ENCODE measurements at places on chromosomes 16 and 17.

GRCh38 chr17:10198509-10199249 is at the start of gene GAS7:
Gene GAS7, minus strand, starts transcription at chr17:10198606.
- DNase-seq: peak; percentile 68

- no peak for DNase-seq
Measured at GRCh38 chr16:3590736-3591435, 13.7 kb upstream of the NLRC3 start.

DNA sequence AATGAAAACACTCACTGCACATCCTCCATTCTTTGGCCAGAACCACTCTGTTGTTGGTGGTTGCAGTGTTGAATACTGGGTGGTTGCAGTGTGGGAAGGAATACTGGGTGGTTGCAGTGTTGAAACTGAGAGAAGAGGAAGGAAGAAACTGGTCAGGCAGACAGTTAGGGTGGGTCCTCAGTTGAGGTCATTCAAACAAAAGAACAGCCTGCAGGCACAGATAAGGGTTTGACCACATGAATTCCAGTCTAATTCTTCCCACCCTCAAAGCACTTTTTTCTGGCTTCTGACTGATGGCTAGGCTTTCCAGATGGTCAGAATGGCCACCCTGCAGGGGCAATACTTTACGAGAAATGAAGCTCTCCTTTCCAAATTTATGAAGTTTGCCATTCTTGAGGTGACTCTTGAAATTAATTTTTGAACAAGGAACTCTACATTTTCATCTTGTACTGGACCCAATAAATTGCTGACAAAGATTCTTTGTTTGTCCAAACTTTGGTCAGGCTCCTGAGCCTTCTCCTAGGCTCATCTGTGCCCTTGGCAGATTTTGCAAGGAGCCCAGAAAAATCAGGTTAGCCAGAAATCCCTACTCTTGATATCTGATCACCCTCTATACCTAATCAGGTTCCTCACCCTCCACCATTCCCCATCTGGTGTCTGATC is 596.6 kb upstream of the CDH5 start:
- DNase-seq: no peak

DNA sequence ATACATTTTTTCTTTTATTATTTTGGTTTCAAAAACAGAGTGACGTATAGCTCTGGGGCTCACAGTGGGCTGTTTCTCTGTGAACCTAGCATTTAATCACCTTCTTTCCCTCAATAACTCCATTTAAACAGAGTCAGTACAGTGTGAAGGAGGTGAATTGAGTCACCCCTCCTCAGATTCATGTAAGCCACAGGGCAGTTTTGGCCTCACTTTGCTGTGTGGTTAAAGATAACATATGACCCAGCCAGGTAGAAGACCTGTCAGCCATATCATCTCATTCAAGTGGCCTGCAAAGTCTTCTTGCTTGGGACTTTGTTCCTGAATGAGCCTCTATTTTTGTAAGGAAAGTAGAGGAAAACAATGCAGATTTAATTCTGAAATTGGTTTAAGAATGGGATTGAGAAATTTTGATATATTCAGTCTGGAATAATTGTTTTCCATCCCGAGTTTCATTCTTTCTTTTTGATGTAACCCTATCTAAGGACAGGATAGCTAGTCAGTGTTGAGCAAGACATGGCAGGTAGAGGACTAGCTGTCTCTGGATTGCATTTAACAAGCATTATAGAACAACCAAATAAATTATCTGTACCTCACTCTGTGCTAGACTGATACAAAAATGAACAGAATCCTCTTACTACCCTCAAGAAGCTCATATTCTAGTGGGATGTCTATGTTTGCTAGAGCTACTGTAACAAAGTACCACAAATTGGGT is 13.1 kb downstream of the MAP2K6 start:
- no peak for DNase-seq

DNA sequence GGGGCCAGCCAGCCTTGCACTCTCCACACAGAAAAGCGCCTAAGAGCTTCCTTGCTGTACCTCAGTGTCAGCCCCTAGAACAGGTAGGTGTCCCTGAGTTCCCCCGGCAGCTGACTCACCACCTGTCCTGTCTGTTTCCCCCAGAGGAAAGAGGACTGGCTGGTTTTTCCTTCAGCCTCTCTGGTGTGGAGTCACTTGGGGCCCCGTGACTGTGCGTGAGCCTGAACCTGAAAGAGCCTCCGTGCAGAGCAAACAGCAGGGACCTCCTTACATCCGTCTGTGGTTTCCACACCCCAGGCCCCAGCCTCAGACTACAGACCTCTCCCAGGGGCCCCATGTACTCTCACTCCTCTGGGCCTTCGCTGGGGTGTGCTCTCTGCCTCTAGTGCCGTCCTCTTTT is 87.8 kb downstream of the GNAO1 start:
- DNase-seq: no peak

DNA sequence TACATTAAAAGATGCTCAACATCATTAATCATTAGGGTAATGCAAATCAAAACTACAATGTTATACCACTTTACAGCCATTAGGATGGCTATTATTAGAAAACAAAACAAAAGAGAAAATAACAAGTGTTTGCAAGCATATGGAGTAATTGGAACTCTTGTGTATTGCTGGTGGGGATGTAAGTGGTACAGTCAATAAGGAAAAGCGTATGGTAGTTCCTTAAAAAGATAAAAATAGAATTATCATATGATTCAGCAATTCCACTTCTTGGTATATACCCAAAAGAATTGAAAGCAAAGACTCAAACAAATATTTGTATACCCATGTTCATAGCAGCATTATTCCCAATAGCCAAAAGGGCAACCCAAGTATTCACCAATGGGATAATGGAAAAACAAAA is 1.4 kb upstream of the CAPNS2 start:
- DNase-seq: no peak

DNA sequence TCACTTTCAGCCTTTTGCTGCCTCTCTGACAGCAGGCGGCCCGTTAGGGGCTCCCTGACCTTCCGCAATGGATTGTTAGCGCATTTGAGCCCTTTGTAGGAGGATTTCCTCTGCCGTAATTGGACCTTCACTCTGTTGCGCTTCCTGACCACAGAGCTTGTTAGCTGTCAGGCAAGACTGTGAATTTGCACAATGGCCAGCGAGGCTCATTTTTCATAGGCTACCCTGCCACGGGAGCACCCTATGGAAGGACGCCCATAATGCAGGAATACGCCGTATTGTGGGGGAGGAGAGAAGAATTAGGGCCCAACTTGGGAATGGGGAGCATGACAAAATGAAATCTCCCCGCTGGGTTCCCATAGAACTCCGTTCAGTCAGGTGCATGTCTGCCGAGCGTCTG is 205.2 kb upstream of the NLRP1 start:
- no peak for DNase-seq

GRCh38 chr16:79599256-79599836 is 1.2 kb downstream of the MAF start:
- DNase-seq: peak; percentile 7

- DNase-seq: peak; percentile 70
Measured at GRCh38 chr17:47663912-47664623, 14.3 kb downstream of the KPNB1 start.

GRCh38 chr17:42608305-42609181 is 631 bp downstream of the RETREG3 start:
- no peak for DNase-seq

- no peak for DNase-seq
Measured at GRCh38 chr16:1014221-1014620, 32.7 kb downstream of the SOX8 start.

- peak; percentile 45 for DNase-seq
Measured at GRCh38 chr17:19237389-19238166, 412 bp downstream of the EPN2 start.
